GM19239 (cell line): ENCODE measurements at places on chromosomes 5 and 9.

- no peak for DNase-seq
Measured at GRCh38 chr5:154701181-154701580, 54.0 kb upstream of the LARP1 start.

DNA sequence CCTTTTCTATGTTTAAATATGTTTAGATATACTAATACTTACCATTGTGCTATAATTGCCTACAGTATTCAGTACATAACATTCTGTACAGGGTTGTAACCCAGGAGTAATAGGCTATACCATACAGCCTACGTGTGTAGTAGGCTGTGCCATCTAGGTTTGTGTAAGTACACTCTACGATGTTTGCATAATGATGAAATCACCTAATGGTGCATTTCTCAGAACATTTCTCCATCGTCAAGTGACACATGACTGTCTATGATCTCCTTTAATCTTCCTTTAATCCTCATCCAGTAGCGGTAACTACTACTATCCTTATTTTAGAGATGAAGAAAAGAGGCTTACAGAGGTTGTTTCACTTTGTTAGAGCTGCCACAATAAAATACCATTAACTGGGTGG lies 369.2 kb downstream of the PLK2 start:
- no peak for DNase-seq

- no peak for DNase-seq
Measured at GRCh38 chr5:111165058-111165457, 59.1 kb upstream of the CAMK4 start.

- no peak for DNase-seq
Measured at GRCh38 chr5:91417219-91417618, 34.1 kb upstream of the ARRDC3 start.

GRCh38 chr5:155952486-155953089 lies 374.4 kb upstream of the SGCD start:
- DNase-seq: no peak

DNA sequence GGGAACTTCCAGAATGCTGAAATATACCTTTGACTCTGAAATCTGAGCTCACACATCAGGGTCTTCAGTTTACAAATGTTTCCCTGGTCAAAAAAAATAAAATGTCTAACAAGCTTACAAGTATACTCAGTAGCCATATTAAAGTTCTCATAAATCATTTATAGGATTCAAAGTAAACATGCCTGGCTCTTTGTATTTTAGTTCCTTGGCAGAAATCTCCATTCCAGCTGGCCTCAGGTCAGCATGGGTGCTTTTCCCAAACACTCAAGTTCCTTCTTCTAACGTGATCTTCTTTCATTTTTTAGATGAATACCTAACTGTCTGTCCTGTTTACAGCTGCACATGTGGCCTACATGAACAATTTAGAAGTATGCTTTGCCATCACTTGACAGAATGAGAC lies 263.2 kb downstream of the GAS1 start:
- DNase-seq: no peak

GRCh38 chr9:99873943-99874584 lies 32.4 kb upstream of the STX17 start:
- no peak for DNase-seq

DNA sequence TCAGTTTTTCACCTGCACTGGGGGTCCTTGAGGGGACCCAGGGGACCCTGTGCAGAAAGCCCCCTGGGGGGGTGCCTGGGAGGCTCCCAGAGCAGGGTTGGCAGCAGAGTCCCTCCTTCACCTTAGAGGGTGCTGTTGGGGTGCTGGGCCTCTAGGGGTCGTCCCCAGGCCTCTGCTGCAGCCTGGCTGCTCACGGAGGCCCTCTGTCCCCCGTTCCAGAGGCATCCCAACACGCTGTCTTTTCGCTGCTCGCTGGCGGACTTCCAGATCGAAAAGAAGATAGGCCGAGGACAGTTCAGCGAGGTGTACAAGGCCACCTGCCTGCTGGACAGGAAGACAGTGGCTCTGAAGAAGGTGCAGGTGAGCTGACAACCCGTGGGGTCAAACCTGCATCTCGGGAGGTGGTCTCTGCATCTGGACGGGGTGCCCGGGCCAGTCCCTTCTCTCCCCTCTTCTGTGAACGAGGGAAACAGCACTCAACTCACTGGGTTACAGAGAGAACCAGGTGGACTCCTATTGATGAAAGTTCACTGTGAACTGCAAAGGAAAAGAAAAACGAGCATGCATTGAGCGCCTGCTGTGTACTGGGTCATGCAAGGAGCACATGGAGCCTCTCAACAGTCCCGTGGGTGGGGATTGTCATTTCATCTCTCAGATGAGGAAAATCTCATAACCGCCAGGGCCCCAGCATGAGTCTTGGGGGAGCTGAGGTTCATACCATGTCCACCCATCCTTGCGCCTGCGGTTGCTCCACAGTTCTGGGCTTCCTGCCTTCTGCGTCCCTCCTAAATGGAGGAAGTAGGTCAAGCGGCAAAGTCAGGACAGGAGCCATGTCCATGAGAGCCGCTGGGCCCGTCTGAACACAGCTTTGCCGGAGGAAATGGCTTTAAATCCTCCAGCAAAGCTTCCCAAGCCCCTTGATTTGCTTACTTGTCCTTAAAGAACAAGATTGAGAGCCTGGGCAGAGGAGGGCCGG lies 54.8 kb downstream of the NEK6 start:
- DNase-seq: no peak

GRCh38 chr9:112720113-112720780 lies 2.3 kb upstream of the INIP start:
- DNase-seq: no peak

GRCh38 chr9:126842977-126843799 lies 17.3 kb upstream of the ZBTB34 start:
- DNase-seq: no peak
